ENCODE measurements at places on chromosomes 16 and 17.

DNA sequence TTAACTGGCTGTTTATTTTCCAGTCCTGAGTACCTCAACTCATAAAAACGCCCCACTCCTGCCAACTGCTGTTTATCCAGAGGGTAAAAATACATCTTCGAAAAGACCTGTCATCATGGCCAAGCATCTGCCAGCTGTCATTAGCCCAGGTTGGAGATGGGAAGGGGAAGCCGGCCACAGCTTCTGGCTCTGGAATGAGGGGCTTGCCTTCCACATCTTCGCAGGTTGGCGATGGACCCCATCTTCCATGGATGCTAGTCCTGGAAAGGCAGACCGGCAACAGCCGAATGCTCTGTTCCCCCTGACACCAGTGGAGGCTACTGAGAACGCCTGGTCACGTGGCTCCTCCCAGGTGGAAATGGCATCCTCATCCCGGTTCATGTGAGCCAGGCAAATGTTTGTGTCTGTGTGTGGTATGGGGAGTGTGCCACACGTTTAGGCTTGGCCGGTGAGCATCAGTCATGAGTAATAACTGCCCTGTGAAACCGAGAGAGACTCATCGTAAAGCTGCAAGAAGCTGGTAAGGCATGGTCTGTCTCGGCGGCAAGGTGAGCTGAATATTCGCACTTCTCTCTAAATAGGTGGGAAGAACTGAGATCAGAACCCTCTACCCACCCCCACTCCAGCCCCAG, 420 bp upstream of the KRTAP17-1 start:
- peaks cover 6% of the 10 kb centered on the region for H3K4me1 ChIP-seq
- no peak overlapping the region for H3K27ac ChIP-seq
- H3K4me3 ChIP-seq = no peak overlapping the region
- H3K27me3 ChIP-seq = no peaks in the 10 kb centered on the region
- H3K36me3 ChIP-seq = no peaks in the 10 kb centered on the region

DNA sequence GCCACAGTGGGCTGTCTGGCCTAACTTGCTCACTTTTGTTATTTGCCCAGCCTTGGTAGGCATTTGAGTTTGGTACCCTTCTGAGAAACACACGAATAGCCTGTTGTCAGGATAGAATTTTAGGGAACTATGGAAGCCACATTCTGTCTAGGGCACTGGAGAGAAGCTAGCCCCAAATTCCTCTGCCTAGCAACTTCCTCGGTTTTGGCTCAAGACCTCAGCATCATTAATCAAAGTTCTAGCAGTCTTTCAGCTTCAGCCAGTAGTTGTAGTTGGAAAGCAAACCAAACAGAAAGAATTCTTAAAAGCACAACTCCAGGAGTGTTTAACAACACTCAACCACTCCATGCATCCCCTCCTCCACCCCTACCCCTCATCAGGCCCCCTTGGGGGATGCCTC, 572.1 kb upstream of the PSMD7 start:
- DNase-seq = no peak
- H3K27me3 ChIP-seq = peaks cover 3% of the 10 kb centered on the region
- no peak overlapping the region for H3K4me3 ChIP-seq
- no peaks in the 10 kb centered on the region for H3K36me3 ChIP-seq

- H3K27ac ChIP-seq = no peak overlapping the region
- no peak for DNase-seq
- H3K4me3 ChIP-seq = no peak overlapping the region
- no peaks in the 10 kb centered on the region for H3K27me3 ChIP-seq
- peaks cover 2% of the 10 kb centered on the region for H3K4me1 ChIP-seq
These were observed 10.4 kb downstream of the RPUSD1 start for GRCh38 chr16:777826-778225.

DNA sequence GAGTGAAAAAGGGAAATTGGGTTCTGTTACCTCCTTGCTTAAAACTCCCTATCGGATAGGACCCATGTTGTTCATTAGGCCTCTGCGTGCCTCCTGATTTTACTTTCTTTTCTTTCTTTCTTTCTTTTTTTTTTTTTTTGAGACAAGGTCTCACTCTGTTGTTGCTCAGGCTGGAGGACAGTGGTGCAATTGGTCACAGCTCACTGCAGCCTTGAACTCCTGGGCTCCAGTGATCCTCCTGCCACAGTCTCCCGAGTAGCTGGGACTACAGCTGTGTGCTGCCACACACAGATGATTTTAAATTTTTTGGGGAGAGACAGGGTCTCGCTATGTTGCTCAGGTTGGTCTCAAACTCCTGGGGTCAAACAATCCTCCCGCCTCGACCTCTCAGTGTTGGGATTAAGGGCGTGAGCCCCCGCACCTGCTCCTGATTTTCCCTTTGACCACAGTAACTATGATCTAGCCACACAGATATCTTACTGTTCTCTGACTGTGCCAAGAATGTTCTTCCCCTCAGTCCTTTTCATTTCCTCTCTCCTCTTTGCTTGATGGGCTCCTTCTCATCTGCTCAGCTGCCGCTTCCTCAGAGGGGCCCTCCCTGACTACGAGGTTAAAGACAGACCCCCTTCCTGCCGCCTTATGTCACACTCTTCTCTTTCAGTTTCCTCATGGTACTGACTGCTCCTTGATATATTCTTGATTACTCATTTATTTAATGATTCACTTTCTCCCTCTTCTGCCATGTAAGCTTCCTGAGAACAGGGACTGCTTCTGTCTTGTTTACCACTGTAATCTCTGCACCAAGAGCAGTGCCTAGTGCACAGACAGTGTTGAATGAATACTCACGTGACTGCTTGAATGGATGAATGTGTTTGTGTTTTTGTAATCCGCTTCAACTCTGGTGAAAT, 44.3 kb downstream of the LCMT1 start:
- H3K4me1 ChIP-seq = peaks cover 7% of the 10 kb centered on the region
- H3K36me3 ChIP-seq = peaks cover 33% of the 10 kb centered on the region
- H3K27me3 ChIP-seq = no peaks in the 10 kb centered on the region
- no peak for DNase-seq
- H3K27ac ChIP-seq = no peak overlapping the region
- H3K4me3 ChIP-seq = no peak overlapping the region

DNA sequence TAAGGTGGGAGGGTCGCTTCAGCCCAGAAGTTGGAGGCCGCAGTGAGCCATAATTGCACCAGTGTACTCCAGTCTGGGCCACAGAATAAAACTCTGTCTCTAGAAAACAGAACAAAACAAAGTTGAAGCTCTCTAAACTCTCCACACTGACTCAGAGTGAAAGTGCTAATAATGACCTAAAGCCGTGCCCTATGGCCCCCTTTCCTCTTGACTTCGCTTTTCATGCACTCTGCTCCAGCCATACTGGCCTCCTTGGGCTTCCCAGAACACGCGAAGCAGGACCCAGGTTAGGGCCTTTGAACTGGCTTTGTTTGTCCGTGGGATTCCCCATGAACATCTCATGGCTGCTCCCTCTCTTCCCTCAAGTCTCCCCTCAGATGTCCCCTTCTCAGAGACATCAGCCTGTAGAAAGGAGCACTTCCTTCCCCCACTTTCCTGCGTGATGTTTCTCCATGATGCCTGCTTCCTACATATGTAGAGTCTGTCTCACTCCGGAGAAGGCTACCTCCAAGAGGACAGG, 18.6 kb upstream of the SPN start:
- no peak overlapping the region for H3K4me3 ChIP-seq
- no peaks in the 10 kb centered on the region for H3K27me3 ChIP-seq
- no peaks in the 10 kb centered on the region for H3K36me3 ChIP-seq
- H3K4me1 ChIP-seq = no peaks in the 10 kb centered on the region
- H3K27ac ChIP-seq = no peak overlapping the region

DNA sequence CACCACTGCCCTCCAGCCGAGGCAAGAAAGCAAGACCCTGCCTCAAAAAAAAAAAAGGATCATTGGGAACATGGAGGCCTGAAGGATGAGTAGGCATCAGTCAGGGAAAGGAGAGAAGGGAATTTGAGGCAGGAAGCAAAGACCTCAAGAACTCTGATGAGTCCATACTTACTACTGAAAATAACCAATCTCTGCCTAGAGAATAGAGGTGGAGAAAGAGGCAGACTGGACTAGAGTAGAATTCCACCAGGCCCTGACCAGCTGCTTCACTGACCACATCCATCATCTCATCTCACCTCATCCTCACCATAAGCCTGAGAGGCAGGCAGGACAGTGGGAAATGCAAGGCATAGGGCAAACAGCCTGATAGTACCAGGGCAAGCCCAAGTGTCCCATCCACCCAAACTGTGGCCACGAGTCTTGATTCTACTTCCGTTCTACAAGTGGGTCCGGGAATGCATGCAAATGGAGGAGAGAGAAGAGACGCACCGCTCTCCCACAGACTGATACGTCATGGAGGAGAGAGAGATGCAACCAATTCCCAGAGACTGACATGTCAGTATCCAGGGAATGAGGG, 17.1 kb downstream of the ANKRD11 start:
- H3K4me3 ChIP-seq = no peak overlapping the region
- peaks cover 25% of the 10 kb centered on the region for H3K4me1 ChIP-seq
- no peaks in the 10 kb centered on the region for H3K36me3 ChIP-seq
- DNase-seq = no peak
- no peak overlapping the region for H3K27ac ChIP-seq
- H3K27me3 ChIP-seq = no peaks in the 10 kb centered on the region

GRCh38 chr16:78249832-78250231, 150.4 kb downstream of the WWOX start:
- no peaks in the 10 kb centered on the region for H3K4me1 ChIP-seq
- H3K27me3 ChIP-seq = no peaks in the 10 kb centered on the region
- no peak overlapping the region for H3K27ac ChIP-seq
- no peak overlapping the region for H3K4me3 ChIP-seq
- H3K36me3 ChIP-seq = no peaks in the 10 kb centered on the region

DNA sequence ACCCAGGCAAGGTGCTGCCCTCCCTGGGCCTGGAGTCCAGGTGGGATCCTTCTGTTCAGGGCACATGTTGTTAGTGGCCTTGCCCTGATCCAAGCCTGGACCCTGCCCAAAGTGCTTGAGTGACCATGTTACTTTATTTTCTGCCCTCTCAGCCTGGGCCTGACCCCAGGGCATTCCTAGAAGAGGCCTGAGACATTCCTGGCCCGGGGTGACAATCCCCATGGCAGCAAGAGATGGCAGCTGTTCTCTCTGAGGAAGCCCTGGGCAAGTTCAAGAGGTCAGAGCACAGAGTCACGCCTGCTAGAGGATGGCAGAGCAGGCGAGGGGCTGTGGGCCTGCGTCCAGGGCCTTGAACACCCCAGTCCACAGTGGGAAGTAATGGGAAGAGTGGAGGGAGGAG, 5.0 kb downstream of the CDH16 start:
- no peak for DNase-seq
- H3K27ac ChIP-seq = no peak overlapping the region
- H3K4me3 ChIP-seq = no peak overlapping the region
- H3K27me3 ChIP-seq = peaks cover 3% of the 10 kb centered on the region
- H3K4me1 ChIP-seq = no peaks in the 10 kb centered on the region

- DNase-seq = no peak
- H3K4me1 ChIP-seq = no peaks in the 10 kb centered on the region
- H3K27me3 ChIP-seq = no peaks in the 10 kb centered on the region
- H3K27ac ChIP-seq = no peak overlapping the region
These were observed 441.6 kb upstream of the HSBP1 start for GRCh38 chr16:83366228-83366627.

- no peak overlapping the region for H3K4me3 ChIP-seq
- no peaks in the 10 kb centered on the region for H3K36me3 ChIP-seq
- no peak for DNase-seq
- no peak overlapping the region for H3K27ac ChIP-seq
- H3K27me3 ChIP-seq = no peaks in the 10 kb centered on the region
- no peaks in the 10 kb centered on the region for H3K4me1 ChIP-seq
These were observed 19.9 kb upstream of the CALB2 start for GRCh38 chr16:71338632-71339031.

GRCh38 chr16:1047123-1047522, 25.4 kb upstream of the SSTR5 start:
- H3K36me3 ChIP-seq = no peaks in the 10 kb centered on the region
- H3K27ac ChIP-seq = peak overlapping the region; percentile 65
- H3K4me3 ChIP-seq = no peak overlapping the region
- DNase-seq = no peak

DNA sequence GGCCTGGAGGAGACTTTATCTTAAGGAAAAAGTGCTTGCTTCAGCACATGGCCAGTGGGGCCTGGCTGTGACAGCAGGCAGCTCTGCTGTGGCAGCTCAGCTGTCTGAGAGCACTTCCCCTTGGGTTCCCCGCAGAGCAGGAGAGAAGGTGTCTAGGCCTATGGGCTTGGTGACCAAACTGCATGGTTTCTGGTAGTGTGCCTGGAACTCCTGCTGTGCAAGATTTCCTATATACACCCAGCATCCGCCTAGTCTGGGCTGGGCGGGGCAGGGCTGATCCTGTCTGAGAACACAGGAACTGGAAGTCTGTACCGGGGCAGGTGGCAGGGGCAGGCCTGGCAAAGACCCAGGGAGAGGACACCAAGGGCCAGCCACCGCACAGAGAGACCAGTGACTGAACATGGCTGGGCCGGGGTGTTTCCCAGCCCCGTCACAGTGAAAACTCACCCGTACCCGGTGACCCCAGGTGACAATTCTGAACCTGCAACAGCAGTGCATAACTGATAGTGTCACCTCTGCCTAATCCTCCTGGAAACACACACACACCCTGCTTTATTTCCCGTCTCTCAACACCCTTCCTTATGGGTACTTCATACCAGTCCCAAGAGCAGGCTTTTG, 39.3 kb downstream of the CHD9 start:
- H3K27ac ChIP-seq = peak overlapping the region; percentile 51
- H3K4me1 ChIP-seq = peaks cover 56% of the 10 kb centered on the region
- no peak overlapping the region for H3K4me3 ChIP-seq
- H3K36me3 ChIP-seq = peaks cover 2% of the 10 kb centered on the region

- H3K27me3 ChIP-seq = no peaks in the 10 kb centered on the region
- no peaks in the 10 kb centered on the region for H3K36me3 ChIP-seq
- H3K27ac ChIP-seq = no peak overlapping the region
- H3K4me1 ChIP-seq = peaks cover 17% of the 10 kb centered on the region
- DNase-seq = no peak
- no peak overlapping the region for H3K4me3 ChIP-seq
These were observed 41.6 kb downstream of the FZD2 start for GRCh38 chr17:44598932-44599297.

DNA sequence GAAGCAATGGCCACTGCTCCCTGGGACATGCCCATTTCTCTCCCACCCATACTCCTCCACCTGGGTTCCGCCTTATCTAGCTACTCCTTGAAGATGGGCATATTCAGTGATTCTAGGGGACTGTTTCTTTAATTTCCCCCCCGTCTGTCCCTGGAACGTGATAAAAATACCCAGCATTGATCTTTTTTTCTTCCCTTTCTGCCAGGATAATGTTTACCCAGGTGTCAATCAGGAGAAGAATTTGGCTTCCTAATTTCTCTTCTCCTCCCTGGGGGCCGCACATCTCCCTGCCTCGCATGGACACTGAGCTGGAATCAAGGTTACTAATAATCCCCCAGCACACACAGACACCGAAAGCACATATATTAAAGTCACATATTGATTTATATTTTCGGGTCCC, 35.2 kb downstream of the DCAKD start:
- H3K4me3 ChIP-seq = no peak overlapping the region
- H3K27me3 ChIP-seq = peaks cover 5% of the 10 kb centered on the region
- peak; percentile 39 for DNase-seq

- H3K27ac ChIP-seq = no peak overlapping the region
These were observed 10.2 kb downstream of the NDE1 start for GRCh38 chr16:15660203-15660601.

DNA sequence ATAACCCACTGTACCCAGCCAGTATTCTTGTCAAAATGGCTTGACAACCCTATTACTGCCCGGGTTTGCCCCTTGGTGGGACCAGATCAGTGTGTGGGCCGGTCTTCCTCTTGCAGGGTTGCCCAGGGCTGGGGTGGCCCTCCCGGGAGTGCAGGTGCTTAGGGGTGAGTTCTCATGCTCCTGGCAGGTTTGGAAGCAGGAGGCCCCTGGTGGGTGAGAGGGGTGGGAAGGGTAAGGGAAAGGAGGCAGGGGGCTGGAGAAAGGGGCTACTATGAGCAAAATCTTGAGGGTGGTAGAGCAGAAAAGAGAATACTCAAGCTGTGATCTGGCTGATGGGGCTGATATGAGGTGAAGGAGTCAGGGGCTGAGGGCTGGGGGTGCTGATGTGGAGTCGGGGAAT, 6.5 kb downstream of the CD300A start:
- no peak for DNase-seq
- no peak overlapping the region for H3K27ac ChIP-seq
- no peaks in the 10 kb centered on the region for H3K36me3 ChIP-seq
- no peaks in the 10 kb centered on the region for H3K4me1 ChIP-seq
